ENCODE measurements at places on chromosomes 7 and 10. TPM values are rescaled to one million over a fixed set of nuclear protein-coding genes. Genes with fewer than 3 reads are reported as not detected.
A peak's percentile ranks its signal among the peaks of the same experiment; 100 is the strongest.

- no peak for DNase-seq
Measured at GRCh38 chr10:9911488-9911887, 1106.2 kb upstream of the CELF2 start.

GRCh38 chr7:24921362-24921679 is 58.7 kb downstream of the OSBPL3 start:
- no peak for DNase-seq

- DNase-seq, result peak; percentile 55
Measured at GRCh38 chr10:90857635-90858460, at the start of gene HTR7. Gene HTR7, minus strand, starts transcription at chr10:90858039. Its CDS starts 368 bp downstream, at chr10:90857671.

GRCh38 chr10:113875212-113875611 is 20.8 kb downstream of the NHLRC2 start:
- DNase-seq, result no peak

- DNase-seq, result no peak
Measured at GRCh38 chr7:27122077-27122910, 8.3 kb downstream of the HOXA4 start.

The SPDYE2 gene
- 0.41 TPM for total RNA-seq

DNA sequence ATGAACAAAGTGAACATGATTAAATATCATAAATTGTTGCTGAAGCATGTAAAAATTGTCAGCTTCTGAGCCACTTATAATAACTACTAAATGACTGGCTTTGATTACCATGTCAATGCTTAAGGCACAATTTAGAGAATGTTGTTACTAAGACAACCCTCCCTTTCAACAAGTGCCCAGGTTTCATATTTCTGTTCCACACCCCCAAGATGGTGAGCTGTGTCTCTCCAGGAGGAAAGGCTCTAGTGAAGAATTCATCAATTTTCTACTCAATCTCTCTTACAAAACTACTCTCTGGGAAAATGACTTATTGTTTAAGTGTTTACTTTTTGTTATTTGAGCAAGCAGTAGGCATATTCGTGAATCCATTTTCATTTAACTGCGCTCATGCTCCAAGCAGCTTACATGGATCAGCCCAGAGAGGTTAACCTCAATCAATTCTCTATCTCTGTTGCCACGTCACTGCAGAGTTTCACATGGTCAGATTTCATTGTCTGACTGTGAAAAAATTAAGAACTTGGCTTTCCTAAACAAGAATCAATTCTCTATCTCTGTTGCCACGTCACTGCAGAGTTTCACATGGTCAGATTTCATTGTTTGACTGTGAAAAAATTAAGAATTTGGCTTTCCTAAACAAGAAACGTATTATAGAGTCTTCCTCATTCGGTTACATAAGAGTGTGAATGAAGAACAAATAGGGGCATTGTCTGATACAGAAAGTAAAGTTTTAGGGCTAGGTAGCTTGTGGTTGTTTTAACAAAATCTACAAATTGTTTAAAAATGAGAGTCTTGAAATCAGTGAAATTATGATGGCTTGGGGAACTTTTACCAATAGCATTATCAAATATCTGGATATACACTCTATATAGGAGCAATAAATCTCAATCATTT is 49.7 kb downstream of the CCDC71L start:
- DNase-seq, result no peak

DNA sequence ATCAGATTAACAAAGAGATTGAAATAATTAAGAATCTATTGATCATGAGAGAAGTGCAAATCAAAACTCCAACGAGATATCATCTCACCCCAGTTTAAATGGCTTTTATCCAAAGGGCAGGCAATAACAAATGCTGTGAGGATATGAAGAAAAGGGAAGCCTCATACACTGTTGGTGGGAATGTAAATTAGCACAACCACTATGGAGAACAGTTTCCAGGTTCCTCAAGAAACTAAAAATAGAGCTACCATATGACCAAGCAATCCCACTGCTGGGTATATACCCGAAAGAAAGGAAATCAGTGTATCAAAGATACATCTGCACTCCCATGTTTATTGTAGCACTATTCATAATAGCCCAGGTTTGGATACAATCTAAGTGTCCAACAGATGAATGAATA is 13.8 kb downstream of the FGL2 start:
- DNase-seq, result no peak
